Skeletal muscle tissue (tissue), 5 donors: ENCODE measurements at places on chromosomes 6 and 20. TPM values are rescaled to one million over a fixed set of nuclear protein-coding genes. Genes with fewer than 3 reads are reported as not detected.

SLPI gene
- not detected for total RNA-seq

ELOVL4 gene
- total RNA-seq: 2.1 TPM

GJA1 gene
- 67.3 TPM for total RNA-seq

CDH26 gene
- 0.52 TPM for total RNA-seq

RNF217 gene
- total RNA-seq: 27.1 TPM

TREML1 gene
- not detected for total RNA-seq

CRISP2 gene
- not detected for total RNA-seq

RBBP9 gene
- total RNA-seq: 6.8 TPM

GSTA1 gene
- total RNA-seq: not detected

C20orf202 gene
- 0.52 TPM for total RNA-seq

KCNB1 gene
- 2.1 TPM for total RNA-seq

L3MBTL3 gene
- 9.4 TPM for total RNA-seq

FERMT1 gene
- total RNA-seq: not detected

MAS1L gene
- not detected for total RNA-seq

GSTA3 gene
- total RNA-seq: not detected

PRL gene
- total RNA-seq: 1.0 TPM

EPHA7 gene
- total RNA-seq: 8.4 TPM

POLR1H gene
- total RNA-seq: 31.8 TPM

LY6G6C gene
- total RNA-seq: not detected

CAGE1 gene
- total RNA-seq: not detected

CCN6 gene
- not detected for total RNA-seq

OVOL2 gene
- not detected for total RNA-seq
